ENCODE measurements at places on chromosomes 13 and 19.
A peak's percentile ranks its signal among the peaks of the same experiment; 100 is the strongest.

GRCh38 chr13:25731536-25731935, 320.3 kb downstream of the SHISA2 start:
- no peak for DNase-seq

- DNase-seq: no peak
Measured at GRCh38 chr13:40146611-40147117, 491.2 kb downstream of the COG6 start.

DNA sequence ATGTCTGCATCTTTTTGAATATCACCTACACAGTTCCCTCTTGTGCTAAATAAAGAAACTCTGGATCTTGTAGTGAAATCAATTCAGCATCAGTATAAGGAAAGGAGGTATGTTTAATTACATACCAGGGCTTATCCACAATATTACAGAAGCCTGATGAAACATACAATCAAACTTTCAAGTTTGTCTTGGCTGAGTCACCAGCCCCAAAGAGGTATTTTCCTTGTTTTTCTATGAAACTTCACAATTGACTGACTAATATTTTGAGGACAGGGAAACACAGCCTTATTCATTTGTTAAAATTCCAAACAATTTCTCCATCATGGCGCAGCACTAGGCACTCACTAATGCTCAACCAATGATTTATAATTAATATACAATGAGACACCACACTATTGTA, 952.4 kb downstream of the PCDH17 start:
- no peak for DNase-seq

DNA sequence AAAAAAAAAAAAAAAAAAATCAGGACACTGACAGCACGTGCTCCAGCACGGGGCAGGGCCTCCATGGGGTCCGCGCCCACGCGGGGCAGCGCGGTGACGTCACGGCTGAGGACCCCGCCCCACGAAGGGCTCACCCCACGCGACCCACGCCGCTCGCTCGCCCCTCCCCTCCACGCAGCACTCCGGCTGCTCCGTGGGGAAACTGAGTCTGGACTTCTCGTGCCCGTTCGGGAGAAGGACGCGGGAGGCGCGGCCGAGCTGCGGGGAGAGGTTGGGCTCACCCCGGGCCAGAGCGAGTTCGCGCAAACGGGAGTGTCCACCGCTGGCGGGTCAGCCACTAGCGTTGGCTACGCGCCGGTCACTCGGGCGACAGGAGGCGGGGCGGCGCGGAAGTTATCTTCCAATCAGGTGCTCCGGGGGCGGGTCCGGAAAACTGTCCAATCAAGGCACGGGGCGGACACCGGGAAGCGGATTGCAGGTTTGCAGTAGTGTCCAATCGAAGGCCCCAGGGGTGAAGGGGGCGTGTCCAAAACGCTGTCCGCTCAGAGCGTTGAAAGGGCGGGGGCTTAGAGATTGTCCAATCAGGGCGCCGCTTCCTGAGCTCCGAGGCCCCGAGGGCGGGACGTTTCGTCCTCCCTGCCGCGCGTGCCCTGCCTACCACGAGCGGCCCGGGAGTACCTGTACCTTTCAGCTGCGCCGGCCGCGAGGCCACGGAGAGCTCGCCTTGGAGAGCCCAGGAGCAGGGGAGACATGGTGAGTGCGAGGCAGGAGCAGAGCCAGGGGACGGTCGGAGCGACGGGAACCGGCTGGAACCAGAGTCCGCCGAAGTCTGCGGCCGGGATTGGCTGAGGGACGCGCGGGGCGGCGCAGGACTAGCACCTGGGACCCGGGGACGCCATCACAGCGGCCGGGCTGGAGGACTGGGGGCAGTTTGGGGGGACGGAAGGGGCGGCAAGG, at the start of gene ZNF57:
ZNF57 (plus strand) TSS at position 633 of the 957 bp plus-strand sequence; CDS start at position 751, 118 bp downstream.
- peak; percentile 97 for DNase-seq

- DNase-seq: no peak
Measured at GRCh38 chr13:73481886-73482445, 423.2 kb downstream of the KLF5 start.

DNA sequence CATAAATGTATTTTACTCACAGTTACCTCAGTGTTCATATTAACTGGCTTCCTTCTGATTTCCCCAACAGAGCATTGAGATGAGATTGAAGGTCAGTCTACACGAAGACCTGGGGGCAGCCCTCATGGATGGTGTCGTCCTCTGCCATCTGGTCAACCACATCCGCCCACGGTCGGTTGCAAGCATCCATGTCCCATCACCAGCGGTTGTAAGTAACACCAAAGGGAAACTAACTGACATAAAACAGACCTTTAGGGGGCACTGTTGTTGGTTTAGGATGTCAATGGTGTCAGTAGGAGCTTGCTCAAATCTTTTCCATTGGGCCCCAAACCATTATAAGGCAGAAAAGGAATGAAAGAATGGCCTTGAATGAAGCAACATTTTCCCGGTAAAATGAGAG, 68.2 kb downstream of the ESD start:
- DNase-seq: no peak

- DNase-seq: no peak
Measured at GRCh38 chr13:36872621-36873020, 47.4 kb downstream of the SMAD9 start.

GRCh38 chr13:98399756-98400155, 177.2 kb downstream of the STK24 start:
- DNase-seq: no peak
